ENCODE measurements at places on chromosomes 3 and 15.

GRCh38 chr3:189985948-189986347, 134.7 kb downstream of the P3H2 start:
- DNase-seq: no peak

DNA sequence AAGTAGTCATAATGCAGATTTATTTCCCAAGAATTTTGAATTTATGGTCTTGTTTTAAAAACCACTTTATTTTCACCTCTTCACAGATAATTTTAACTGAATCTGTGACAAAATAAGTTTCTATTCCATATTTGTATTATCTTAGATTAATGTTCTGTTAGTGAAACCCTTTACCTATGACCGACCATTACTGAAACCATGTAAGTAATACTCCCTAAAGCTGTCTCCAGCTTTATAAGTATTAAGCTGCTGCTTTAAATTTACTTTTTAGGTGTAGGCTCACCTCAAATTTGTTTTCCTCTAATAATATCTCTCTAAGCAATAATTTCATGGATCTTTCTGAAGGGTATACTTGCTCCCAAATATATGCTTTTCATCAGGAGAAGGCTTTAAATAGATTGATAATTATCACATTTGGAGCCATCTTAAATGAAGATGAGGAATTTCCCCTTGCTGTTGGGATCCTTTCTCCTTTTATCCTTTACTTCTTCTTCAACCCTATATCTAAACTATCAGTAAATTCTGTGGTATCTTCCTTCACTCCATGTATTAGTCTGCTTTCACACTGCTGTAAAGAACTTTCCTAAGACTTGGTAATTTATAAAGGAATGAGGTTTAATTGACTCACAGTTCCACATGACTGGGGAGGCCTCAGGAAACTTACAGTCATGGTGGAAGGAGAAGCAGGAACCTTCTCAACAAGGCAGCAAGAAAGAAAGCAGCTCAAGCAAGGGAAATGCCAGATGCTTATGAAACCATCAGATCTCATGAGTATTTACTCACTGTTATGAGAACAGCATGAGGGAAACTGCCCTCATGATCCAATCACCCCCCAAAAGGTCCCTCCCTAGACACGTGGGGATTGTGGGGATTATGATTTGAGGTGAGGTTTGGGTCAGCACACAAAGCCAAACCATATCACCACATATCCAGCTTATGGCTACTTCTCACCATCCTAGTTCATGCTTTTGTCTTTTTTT, 92.3 kb upstream of the P2RY1 start:
- DNase-seq: no peak

DNA sequence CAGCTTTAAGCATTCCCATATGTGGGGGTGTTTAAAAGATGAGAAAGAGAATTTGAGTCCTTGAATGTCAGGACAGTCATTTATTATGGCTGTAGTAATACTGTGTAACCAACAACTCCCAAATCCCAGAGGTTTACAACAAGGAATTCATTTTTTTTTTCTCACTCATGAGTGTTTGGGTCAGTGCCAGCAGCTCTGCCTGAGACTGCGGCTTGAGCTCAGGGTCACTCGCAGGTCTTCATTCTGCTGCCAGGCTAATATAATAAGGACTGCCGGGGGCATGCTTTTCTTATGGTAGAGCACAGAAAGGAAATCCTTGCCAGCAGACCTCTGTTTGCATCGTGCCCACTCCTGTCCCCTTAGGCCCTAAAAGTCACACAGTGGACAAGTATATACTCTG, 277.9 kb upstream of the LMCD1 start:
- peak; percentile 42 for DNase-seq

- peak; percentile 84 for DNase-seq
These were observed 175.1 kb upstream of the TSC22D2 start for GRCh38 chr3:150232992-150233451.

GRCh38 chr3:152255290-152255689, 13.4 kb upstream of the MBNL1 start:
- DNase-seq: no peak

DNA sequence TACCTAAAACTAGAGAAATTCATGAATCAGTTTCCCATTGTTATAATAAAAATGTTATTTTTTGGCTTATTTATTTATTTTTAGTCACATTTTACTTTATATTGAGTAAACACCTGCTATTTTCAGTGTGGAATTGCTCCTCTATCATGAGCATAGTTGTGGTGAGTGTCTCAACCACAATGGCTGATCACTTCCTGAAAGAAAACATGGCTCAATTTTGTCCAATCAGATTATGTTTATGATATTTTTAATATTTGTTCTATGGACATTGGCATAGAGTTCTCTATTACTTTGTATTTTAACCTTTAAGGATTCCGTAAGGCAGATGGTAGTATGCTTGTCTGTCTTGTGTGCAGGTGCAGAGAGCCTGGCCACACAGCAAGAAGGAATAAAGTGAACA, 16.2 kb upstream of the GRM7 start:
- DNase-seq: no peak

DNA sequence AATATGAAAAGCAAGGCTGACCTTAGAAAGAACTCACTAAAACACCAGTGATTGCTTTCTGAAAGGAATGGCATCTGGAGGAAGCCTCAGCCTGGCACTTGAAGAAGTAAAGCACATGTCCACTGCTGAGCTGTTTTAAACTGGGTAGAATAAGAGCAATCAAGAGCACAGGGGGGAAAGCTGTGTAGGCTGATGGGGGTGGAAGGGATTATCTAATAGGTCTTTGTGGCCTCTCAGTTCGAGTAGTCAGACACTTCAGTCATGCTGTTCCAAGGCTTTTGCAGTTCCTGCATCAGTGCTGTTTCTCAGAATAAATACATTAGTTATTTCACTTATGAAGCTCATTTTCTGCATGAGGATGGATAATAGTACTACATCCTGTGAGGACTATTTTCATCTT, 22.6 kb downstream of the CCDC191 start:
- no peak for DNase-seq

- no peak for DNase-seq
These were observed 42.7 kb upstream of the ATP2B2 start for GRCh38 chr3:10547841-10548783.

GRCh38 chr3:82130046-82130445, 368.6 kb upstream of the GBE1 start:
- DNase-seq: no peak

GRCh38 chr3:52925405-52926313, 28.3 kb upstream of the STIMATE start:
- no peak for DNase-seq

- DNase-seq: peak; percentile 67
These were observed 1.2 kb downstream of the LARP6 start for GRCh38 chr15:70852501-70853317.

- peak; percentile 60 for DNase-seq
These were observed 10.3 kb downstream of the ATG7 start for GRCh38 chr3:11282250-11283138.

GRCh38 chr3:71498543-71498942, 85.0 kb downstream of the FOXP1 start:
- no peak for DNase-seq

GRCh38 chr3:65742914-65743313, 295.8 kb downstream of the MAGI1 start:
- no peak for DNase-seq

DNA sequence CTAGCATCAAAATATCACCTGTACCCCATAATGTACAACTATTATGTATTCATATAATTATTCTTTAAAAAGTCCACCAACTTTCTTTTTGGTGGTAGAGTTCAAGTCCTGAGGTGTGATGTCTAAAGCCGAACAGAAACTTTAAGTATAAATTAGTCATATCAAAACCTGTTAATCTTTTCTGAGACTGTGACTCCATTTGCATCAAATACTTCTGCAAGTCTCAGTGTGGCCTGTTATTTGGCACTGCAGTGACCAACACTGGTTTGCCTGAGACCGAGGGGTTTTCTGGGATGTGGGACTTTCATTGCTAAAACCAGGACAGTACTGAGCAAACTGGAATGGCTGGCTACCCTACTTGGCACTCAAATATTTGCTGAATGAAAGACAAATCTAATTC, 7.3 kb downstream of the NGLY1 start:
- no peak for DNase-seq

DNA sequence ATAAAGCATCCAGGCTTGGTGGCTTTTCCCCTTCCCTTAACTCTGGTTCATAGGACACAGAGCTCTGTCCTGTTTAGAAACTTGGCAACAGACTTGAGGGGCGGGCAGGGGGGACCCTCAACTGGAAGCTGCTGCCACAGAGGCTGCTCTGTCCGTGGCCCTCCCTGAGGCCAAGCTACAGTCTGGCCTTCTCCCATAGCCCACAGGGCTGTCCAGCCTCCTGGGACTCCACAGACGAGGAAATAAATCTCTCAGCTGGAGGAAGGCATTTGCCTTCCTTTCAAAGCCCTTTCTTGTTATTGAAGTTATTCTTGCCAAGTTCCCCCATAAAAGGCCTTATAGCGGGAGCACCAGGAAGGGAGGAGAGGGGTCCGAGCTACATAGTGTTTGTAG, 248.8 kb upstream of the TPM1 start:
- DNase-seq: no peak

DNA sequence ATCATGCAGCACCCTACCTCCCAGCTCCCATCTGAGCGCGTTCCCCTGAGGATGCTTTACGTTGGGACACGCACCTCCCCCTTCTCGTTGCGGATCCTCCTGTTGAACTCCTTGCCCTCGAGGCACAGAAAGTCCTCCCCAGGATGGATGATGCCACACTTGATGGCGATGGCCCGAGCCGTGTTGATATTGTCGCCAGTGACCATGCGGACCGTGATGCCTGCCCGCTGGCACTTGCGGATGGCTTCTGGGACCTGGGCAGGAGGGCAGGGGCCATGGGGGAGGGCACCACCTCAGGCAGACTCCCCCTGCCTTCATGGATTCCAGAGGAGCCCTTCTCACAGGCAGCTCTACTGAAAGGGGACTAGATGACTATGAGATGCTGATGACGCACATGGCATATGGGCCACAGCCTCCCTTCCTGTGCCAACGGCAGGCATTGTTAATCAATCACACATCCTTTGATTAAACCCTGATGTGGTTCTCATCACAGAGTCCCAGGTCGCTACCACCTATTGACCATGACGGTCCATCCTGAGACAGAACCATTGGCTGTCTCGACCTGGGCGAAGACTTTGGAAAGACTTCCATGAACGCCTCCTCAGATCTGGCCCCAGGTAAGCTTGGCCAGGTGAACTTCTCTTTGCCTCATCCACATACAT, 29.5 kb upstream of the SEC13 start:
- peak; percentile 32 for DNase-seq

GRCh38 chr3:48738144-48738536, 21.1 kb upstream of the IP6K2 start:
- no peak for DNase-seq

DNA sequence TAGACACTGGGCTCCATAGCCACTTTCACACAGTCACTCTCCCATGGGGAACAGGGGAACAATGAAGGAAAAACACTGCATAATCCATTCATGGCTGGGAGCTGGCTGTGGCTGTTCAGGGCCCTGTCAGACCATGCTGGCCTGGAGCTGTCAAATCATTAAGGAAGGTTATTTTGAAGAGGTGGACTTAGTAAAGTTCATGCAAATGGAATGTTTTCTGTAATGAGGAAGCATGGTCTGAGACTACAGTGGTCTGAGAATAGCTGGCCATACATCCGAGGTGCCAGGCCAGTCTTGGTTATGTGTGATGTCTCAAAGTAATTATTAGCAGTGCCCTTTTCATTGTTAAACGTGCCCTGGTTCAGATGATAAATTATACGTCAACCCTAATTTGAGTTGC, 117.1 kb upstream of the MRPS22 start:
- DNase-seq: no peak

GRCh38 chr15:85972805-85973540, 106.7 kb upstream of the AGBL1 start:
- DNase-seq: no peak

DNA sequence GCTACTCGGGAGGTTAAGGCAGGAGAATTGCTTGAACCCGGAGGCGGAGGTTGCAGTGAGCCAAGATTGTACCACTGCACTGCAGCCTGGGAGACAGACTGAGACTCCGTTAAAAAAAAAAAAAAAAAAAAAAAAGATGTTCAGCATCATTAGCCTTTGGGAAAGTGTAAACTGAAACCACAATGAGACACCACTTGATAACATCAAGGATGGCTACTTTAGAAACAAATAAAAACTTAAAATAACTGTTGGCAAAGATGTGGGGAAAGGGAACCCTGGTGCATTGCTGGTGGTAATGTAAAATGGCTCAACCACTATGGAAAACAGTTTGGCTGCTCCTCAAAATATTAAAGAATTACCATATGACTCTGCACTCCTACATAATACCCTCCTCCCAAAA, 1.9 kb downstream of the LEO1 start:
- DNase-seq: no peak

- no peak for DNase-seq
These were observed 365.6 kb downstream of the PTPRG start for GRCh38 chr3:61926923-61927322.

GRCh38 chr3:19489936-19490335, 341.6 kb downstream of the KCNH8 start:
- DNase-seq: no peak

DNA sequence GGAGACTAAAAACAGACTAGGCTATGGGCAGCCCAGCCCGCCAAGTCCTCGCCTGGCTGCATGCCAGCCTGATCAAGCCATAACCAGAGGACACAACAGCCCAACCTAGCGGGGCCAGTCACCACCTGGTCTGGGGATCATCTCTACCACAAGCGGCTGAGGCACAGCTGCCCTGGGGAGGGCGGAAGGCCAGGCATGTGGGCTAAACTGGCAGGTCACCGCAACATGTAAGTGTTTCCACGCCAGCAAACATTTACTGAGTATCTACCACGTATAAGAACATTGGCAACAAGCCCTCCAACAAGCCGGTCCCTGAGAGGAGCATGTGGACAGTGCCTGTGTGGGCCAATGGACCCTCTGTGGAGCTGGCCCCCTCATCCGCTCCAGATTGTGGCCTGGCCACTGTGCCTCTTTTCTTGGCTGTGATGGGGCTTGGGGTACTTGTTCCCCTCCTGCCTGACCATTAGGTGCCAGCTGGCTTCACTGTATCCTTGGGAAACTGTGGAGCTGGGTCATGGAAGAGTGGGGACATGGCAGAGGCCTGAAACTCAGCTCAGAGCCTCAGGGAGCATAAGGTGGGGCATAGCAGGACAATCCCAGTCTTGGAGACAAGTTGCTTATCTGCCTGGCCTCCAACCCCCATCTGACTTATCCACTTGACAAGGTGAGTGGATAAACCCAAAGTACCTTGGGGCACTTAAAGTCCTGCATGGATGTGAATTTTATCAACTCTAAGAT, 9.0 kb downstream of the UBXN7 start:
- peak; percentile 93 for DNase-seq

DNA sequence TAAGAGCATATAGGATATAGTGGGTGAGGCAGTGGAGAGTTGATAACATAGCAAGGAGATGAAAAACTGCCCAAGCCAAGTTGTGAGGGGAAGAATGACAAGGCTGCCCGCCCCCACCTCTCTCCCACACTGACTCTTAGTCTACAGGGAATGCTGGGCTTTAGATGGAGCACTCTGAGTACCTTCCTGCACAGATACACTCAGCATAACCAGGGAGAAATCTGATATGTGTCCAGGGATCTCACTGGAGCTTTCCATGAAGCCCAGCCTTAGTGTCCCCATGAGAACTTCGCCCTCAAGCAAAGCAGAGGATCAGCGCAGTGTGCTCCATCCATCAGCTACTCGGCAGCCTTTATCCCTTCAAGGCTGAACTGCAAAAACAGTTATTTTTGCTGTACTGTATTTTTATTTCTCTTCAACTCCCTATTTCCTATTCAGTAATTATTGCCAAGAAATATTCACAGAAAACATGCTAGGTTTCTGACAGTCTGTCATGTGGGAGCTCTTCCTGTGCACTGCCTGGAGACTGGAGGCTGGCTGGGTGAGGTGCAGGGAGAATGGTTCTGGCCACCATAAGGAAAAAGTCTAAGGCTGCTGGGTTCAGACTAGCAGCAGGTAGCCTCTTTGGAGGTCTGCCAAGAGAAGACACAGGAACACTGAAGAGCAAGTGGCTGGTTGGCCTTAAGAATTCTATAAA, 475.2 kb upstream of the PPP2R3A start:
- no peak for DNase-seq

All from Right ventricle myocardium superior (tissue), 1 donor.